ENCODE measurements at places on chromosomes 3 and 15.
A peak's percentile ranks its signal among the peaks of the same experiment; 100 is the strongest.

DNA sequence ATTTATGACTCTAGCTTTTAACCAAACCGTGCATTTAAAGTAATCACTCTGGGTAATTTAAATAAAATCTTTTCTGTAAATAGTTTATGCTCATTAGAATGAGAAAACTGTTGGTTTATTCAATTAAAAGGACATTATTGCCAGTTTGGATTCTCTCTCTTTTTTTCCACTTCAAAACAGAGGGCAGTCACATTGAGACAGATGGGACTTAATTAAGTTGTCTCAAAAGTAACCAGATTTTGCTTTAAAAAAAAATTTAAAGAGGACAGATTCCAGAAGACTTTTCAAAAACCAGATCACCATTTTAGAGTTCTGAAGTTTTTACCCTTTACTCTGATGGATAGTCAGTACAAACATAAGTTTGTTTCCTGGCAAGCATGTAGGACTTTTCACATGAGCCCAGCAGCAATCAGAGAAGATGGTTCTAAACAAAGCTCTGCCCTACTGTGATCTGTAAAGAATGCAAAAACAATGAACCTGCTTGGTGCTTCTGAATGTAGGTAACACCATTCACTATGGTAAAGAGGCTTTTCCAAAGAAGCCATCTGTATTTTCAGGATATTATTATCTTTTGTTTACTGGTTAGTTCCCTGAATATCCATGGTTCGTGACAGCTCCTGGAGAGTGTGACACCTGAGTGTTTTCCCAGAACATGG is 136.2 kb downstream of the LRTM1 start:
- no peak for DNase-seq

- peak; percentile 14 for DNase-seq
Measured at GRCh38 chr3:159910991-159911663, 77.5 kb upstream of the IL12A start.

GRCh38 chr15:80180468-80180867 is 27.7 kb downstream of the FAH start:
- no peak for DNase-seq

DNA sequence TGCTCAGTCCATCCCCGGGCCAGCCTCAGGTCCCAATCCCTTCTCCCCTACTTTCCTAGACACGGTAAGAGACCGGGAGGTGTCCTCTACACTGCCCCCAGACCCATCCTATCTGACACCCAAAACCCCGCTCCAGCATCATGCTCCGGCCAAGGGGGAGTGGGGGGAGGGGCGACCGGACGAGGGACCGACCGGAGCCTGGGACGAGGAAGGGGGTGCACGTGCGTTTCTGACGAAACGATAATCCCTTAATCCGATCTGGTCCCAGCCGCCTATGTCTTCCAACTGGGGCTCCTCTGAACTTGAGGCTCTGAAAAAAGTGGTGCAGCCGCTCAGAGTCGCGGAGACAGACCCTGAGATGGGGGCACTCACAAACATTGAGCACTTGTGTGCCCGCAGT is 494 bp downstream of the CPLX3 start:
- DNase-seq, result no peak

GRCh38 chr15:55238877-55239276 is 42.1 kb upstream of the RSL24D1 start:
- no peak for DNase-seq

DNA sequence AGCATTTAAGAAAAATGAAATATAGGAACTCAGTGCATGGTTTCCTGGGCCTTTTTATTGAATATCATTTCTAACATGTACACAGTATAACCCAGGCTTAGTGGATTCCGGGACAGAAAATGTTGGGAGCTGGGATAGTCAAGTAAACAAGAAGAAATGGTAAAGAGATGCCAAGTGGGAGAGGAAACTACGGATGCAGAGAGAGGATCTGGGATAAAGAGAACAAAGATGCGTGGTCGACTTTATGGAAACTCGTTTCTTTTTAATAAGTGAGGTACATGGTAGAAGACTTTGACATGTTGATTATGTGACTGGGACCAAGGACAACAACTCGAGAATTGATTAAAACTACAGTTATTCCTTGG is 1.2 kb upstream of the GPR176 start:
- no peak for DNase-seq

- no peak for DNase-seq
Measured at GRCh38 chr3:134871818-134872217, 76.8 kb downstream of the EPHB1 start.

- no peak for DNase-seq
Measured at GRCh38 chr15:51706291-51706690, 25.0 kb downstream of the SCG3 start.

DNA sequence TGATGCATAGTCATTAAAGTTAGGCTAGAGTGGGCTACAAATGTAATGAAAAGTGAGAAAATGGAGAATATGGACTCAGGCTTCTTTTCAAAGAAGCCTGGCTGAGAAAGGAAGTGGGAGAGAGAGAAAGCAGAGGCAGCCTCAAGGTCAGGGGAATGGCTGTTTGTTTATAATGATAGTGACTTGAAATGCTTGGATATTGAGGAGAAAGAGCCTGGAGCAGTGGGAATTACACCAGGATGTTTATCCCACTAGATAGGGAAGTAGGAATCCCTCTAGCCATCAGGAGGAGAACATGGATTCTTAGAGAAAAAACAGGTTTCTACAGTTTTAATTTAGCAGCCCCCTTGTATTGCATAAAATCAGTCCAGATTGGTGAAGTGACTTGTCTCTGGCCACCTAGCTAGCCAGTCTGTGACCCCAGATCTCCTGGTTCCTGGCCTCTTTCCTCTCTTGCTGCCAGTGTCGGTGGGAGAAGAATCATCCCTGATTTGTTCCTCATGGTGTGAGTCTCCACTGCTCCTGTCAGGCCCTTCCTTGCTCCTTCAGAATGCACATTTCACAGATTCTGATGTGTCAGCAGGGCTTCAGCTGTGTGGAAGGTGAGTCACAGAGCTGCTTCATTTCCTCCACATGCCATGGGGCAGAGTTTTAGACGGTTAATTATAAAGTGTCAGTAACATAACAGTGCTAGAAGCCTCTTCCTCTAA is 32.9 kb downstream of the SEMA6D start:
- no peak for DNase-seq

- DNase-seq, result no peak
Measured at GRCh38 chr15:45253330-45253729, 1.3 kb downstream of the SLC28A2 start.

GRCh38 chr3:4845882-4846281 is 133.4 kb upstream of the BHLHE40 start:
- DNase-seq, result no peak

GRCh38 chr3:134665243-134665642 is 14.4 kb upstream of the KY start:
- no peak for DNase-seq

DNA sequence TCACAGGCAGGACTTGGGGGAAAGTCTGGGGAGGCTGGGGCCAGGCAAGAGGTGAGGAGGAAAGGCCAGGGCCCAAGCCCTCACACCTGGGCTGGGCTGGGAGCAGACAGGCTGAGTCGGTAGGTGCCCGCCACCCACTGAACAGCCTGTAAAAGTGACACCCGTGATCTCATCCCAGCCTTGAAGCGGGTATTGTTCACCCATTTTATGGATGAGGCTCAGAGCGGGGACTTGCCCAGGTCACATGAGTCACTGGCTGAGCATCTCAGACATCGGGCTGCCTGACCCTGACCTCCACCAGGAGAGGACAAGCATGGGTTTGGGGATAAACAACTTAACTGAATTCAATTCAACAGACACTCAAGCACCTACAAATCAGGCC is 52.0 kb upstream of the CTSH start:
- no peak for DNase-seq

DNA sequence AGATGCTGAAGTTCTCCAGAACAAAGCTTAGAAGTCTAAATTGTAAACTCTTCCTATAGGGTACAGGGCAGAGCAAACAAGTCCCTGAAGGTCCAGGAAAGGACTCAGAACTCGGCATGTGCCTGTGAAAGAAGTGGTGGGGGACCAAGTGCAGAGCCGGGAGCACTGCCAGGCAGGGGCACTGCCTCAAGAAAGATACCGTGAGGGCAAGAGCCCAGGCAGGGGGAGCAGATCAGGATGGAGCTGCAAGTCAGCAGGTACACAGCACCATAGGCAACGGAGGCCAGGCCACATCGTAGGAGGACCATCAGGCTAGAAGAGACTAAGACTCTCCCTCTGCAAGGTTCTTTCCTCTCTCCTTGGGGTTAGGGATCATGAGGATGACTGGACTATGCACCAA is 191.6 kb downstream of the OSBPL10 start:
- DNase-seq, result no peak

GRCh38 chr3:3509665-3510064 is 289.6 kb upstream of the LRRN1 start:
- DNase-seq, result no peak

GRCh38 chr3:15205934-15206661 is at the start of gene CAPN7:
Gene CAPN7, plus strand, starts transcription at chr3:15206246. Its CDS starts 250 bp downstream, at chr3:15206496.
- DNase-seq, result peak; percentile 96

Data from stimulated activated CD4-positive, alpha-beta T cell treated with anti-CD3 and anti-CD28 coated beads, Interleukin-15, amount 100 ng/mL, for 24 hours (primary cell).